ENCODE measurements at places on chromosomes 16 and 17. TPM values are rescaled to one million over a fixed set of nuclear protein-coding genes. Genes with fewer than 3 reads are reported as not detected.

DNA sequence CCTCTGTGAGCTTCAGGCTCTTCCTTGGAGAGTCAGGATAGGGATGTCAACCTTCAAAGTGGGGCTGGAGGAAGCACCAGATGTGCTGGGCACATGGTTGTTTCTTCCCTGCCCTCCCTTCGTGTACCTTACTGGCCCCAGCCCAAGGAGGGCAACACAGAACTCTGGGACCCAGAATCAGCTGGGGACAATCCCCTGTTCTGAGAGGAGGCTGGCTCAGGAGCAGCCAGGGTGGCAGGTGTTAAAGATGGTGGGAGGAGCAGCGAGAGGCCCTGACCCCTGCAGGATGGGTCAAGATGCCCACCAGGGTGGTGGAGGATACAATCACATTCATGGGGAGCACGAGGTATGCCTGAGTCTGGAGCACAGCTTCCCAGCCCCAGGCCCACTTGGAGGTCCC lies 300.4 kb downstream of the ABCC12 start:
- no peak overlapping the region for H3K4me3 ChIP-seq
- H3K4me1 ChIP-seq = no peaks in the 10 kb centered on the region
- no peak overlapping the region for H3K27ac ChIP-seq
- no peak for DNase-seq
- no peaks in the 10 kb centered on the region for H3K27me3 ChIP-seq

DNA sequence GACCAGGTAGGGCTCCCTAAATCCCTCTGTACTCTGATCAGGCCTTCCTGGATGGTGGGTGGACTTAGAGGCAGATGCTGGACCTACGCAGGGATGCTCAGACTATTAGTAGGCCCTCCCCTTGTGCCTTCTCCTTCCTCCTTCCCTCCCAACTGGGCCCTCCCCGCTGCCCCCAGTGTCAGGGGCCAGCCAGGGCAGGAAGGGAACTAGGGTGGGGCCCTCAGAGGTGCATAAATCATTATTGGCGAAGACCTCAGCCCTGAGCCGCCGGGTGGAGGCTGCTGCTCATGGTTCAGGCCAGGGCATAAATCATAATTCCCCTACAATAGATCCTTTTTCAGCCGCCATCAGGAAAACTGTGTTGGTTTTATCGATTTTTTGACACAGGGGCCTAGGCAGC lies 81.4 kb downstream of the MRM1 start:
- no peak overlapping the region for H3K4me3 ChIP-seq
- H3K27me3 ChIP-seq = no peaks in the 10 kb centered on the region
- H3K36me3 ChIP-seq = no peaks in the 10 kb centered on the region
- DNase-seq = no peak
- no peaks in the 10 kb centered on the region for H3K4me1 ChIP-seq

DNA sequence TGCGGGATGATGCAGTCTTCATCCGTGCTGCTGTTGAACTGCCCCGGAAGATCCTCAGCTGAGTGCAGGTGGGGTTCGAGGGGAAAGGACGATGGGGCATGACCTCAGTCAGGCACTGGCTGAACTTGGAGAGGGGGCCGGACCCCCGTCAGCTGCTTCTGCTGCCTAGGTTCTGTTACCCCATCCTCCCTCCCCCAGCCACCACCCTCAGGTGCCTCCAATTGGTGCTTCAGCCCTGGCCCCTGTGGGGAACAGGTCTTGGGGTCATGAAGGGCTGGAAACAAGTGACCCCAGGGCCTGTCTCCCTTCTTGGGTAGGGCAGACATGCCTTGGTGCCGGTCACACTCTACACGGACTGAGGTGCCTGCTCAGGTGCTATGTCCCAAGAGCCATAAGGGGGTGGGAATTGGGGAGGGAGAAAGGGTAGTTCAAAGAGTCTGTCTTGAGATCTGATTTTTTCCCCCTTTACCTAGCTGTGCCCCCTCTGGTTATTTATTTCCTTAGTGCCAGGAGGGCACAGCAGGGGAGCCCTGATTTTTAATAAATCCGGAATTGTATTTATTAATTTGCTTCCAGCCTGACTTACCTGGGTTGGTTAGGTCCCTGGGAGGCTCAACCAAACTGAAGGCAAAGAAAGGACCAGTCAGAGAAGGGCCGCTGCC lies 5.8 kb downstream of the TRAF4 start:
- H3K4me3 ChIP-seq = no peak overlapping the region
- no peaks in the 10 kb centered on the region for H3K27me3 ChIP-seq
- H3K36me3 ChIP-seq = peaks cover 14% of the 10 kb centered on the region
- DNase-seq = no peak
- H3K27ac ChIP-seq = peak overlapping the region; percentile 28

GRCh38 chr16:85615014-85615851 lies 2.1 kb downstream of the GSE1 start:
- peak; percentile 30 for DNase-seq
- H3K36me3 ChIP-seq = no peaks in the 10 kb centered on the region
- H3K27me3 ChIP-seq = no peaks in the 10 kb centered on the region
- no peak overlapping the region for H3K4me3 ChIP-seq
- H3K27ac ChIP-seq = no peak overlapping the region

GRCh38 chr16:81873843-81874752 lies 95.0 kb downstream of the PLCG2 start:
- DNase-seq = peak; percentile 14
- no peak overlapping the region for H3K4me3 ChIP-seq
- H3K36me3 ChIP-seq = no peaks in the 10 kb centered on the region
- no peaks in the 10 kb centered on the region for H3K4me1 ChIP-seq
- no peak overlapping the region for H3K27ac ChIP-seq
- no peaks in the 10 kb centered on the region for H3K27me3 ChIP-seq

GRCh38 chr17:40032322-40033320 lies 17.4 kb downstream of the CSF3 start:
- no peaks in the 10 kb centered on the region for H3K4me1 ChIP-seq
- H3K27ac ChIP-seq = no peak overlapping the region
- DNase-seq = no peak
- peaks cover 63% of the 10 kb centered on the region for H3K36me3 ChIP-seq
- H3K27me3 ChIP-seq = no peaks in the 10 kb centered on the region
- H3K4me3 ChIP-seq = no peak overlapping the region

PTGES3L gene
- total RNA-seq = 1.5 TPM

XPO6 gene
- total RNA-seq = 302 TPM

KIF19 gene
- 1.8 TPM for total RNA-seq

- DNase-seq = peak; percentile 88
- no peaks in the 10 kb centered on the region for H3K36me3 ChIP-seq
- peaks cover 14% of the 10 kb centered on the region for H3K4me1 ChIP-seq
Observed at GRCh38 chr17:47889734-47890529, 6.1 kb upstream of the SP2 start.

DNA sequence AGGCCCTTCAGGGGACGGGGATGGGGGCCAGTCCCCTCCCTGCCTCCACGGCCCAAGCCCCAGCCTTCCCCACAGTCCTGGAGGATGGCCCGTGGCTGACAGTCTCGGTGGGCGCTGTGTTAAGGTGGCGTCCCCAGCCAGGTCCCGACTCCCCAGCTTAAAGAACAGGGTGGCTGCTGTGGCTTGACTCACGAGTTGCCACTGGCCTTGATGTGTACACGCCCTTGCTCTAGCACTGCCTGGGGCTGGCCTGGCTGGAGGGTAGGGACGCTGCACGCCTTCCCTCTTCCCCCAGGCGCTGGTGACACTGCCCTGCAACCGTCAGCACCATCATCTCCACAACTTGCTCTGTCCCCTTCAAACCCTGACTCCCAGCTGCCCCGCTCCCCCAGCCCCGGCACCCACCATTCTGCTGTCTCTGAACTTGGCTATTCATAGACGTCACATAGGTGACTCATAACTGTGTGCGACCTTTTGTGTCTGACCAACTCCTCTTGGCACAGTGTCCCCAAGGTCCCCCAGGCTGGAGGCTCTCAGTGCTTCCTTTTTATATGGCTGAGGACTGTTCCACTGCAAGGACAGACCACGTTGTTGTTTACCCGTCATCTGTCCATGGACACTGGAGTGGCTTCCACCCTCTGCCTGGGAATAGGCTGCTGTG lies 6.3 kb downstream of the GNPTG start:
- peaks cover 16% of the 10 kb centered on the region for H3K36me3 ChIP-seq
- no peak overlapping the region for H3K4me3 ChIP-seq
- no peaks in the 10 kb centered on the region for H3K4me1 ChIP-seq

TMEM238L gene
- total RNA-seq = not detected

DNA sequence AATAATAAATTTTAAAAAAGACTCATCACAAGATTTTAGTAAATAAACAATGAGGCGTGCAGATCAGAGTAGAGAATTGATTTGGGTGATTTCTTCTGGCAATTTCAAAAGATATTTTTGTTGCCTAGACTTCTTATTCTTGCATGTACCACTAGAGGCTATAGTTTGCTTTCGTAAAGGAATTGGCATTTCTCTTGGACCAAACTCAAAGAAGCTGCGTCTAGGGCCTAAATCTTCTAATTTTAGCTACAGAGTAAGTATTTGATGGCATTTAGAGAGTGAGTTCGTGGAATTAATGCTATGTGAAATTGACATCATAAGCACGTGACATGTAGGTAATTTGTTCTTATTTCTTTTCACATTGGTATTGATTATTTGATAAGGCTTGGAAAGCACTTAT lies 24.4 kb upstream of the ABCC11 start:
- DNase-seq = no peak
- no peak overlapping the region for H3K27ac ChIP-seq
- peaks cover 61% of the 10 kb centered on the region for H3K36me3 ChIP-seq
- no peaks in the 10 kb centered on the region for H3K27me3 ChIP-seq

FHOD1 gene
- 34.5 TPM for total RNA-seq

All from CD4-positive, CD25-positive, alpha-beta regulatory T cell (primary cell).